ENCODE measurements at places on chromosomes 12 and 14.
A peak's percentile ranks its signal among the peaks of the same experiment; 100 is the strongest.

DNA sequence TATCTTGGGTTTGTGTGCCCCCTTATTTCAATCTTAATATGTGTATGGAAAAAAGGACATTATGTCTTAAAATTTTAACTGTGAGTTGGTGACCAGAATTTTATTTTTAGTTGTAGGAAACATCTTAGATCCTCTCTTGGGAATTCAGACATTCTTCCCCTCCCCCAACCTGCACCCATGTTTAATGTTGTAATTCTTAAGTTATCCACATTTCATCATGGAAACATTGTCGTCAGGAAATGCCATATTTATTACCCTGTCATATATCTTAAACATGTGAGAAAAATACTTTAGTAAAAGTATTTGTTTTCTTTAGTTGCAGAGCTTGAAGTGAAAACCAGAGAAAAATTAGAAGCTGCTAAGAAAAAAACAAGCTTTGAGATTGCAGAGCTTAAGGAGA, 30.3 kb downstream of the YEATS4 start:
- no peak for DNase-seq

DNA sequence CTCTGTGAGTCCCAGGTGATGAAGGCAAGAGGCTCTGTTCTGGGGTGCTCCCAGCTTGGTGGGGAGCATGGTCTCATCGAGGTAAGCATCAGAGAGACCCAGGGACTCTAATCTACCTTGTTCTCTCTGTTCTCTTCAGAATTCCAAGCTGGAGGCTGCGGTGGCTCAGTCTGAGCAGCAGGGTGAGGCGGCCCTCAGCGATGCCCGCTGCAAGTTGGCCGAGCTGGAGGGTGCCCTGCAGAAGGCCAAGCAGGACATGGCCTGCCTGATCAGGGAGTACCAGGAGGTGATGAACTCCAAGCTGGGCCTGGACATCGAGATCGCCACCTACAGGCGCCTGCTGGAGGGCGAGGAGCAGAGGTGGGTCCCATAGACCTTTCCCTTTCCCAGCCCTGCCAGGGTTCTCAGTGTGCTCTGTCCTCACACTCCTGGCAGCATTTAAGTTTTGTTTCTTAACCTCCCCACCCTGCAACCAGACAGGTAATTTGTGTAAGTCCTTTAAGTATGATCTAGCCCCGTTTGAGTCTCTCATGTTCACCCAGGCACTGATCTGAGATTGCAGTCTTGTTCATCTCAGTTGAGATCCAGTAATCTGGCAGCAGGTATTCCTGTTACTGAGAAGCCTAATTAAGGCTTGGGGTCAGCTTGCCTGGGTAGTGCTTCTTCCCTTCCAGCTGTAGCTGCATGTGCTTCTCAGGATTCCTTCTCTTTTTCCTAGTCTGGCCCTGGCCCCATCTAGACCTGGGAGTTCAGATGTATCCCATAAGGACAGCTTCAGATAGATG, 14.8 kb upstream of the KRT81 start:
- DNase-seq = no peak

- peak; percentile 34 for DNase-seq
Measured at GRCh38 chr12:124391340-124392261, 96.7 kb downstream of the RFLNA start.

DNA sequence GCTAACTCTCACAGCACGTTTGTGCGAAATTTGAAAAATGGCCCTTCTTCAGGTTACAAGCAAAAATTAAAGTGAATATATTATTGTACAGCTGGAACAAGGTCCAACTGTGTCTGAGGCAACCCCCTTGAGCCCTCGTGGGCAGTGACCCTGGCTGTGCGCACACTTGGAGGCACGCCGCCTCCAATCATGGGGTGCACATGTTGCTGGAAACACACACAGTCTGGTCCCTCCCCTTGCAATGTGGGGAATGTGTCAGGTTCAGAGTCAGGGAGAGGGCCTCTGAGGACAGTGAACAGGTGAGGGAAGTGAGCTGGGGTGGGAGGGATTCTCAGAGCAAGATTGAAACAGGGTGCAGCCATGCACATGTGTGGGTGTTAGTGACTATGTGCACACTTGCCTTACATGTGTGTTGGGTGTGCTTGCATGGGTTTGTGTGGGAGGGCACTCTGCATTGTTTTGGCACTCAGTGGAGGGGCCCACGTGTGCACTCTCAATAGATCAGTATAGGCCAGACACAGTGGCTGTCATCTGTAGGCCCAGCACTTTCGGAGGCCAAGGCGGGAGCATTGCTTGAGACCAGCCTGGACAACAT, 9.6 kb downstream of the TSPAN9 start:
- no peak for DNase-seq

- DNase-seq = no peak
Measured at GRCh38 chr12:16307856-16308475, 30.5 kb upstream of the SLC15A5 start.
